ENCODE measurements at places on chromosomes 16 and 17.

- DNase-seq, result no peak
These were observed 104.7 kb downstream of the MRM1 start for GRCh38 chr17:36705874-36706731.

- no peak for DNase-seq
These were observed 29.6 kb downstream of the RCVRN start for GRCh38 chr17:9875441-9875840.

DNA sequence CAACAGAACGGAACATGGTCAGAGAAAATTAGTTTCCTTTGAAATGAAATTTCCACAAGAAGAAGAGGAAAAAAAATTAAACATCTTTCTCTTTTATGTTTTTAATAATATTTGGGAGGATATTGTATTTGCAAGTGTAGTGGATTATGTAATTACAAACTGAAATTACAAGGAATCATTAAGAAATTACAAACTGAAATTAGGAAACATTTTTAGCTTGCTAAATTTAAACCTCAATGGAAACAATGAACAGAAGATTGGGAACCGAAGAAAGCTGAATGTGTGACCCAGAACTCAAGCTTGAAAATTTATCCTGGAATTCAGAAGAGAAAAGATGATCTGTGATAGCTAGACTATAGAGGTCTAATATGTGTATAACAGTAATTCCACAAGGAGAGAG, 4.4 kb upstream of the PIK3R5 start:
- no peak for DNase-seq

- no peak for DNase-seq
These were observed 7.2 kb downstream of the USP7 start for GRCh38 chr16:8956265-8957062.

- no peak for DNase-seq
These were observed 353.9 kb upstream of the C16orf82 start for GRCh38 chr16:26712876-26713275.

- DNase-seq, result no peak
These were observed 423 bp upstream of the ASGR2 start for GRCh38 chr17:7114875-7115614.

DNA sequence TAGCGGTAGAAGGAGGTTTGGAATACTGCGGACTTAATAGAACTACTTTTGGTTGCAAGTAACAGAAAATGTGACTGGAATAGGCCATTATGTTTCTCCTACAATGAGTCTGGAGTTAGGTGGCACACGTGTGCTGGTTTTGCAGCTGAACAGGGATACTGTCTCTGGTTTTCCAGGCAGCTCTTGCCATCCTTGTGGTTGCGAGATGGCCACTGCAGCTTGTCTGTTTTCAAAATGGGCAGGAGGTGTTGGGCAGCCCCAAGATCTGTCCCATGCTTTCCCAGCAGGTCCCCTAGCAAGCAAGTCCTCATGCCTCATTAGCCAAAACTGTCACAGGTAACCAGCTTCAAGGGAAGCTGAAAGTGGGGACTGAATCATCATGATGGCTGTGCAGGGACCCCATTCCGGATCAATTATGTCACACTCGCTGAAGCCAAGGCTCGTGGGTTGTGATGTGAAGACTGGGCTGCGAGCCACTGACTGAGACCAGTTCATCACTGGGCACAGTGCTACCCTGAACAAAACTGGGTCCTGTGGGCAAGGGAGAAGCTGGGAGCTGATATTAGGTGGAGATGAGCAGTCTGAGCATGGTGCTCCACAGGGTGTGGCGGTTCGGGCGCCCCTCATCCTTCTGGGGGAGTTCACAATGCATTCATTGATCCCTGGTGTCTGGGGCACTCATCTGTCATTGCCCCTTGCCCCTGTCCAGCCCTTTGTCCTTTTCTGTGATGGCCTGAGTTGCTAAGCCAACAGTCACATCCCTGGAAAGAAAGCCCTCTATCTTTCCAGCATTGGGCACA, 82.1 kb downstream of the KSR1 start:
- DNase-seq, result no peak

Measured in esophagus squamous epithelium (tissue), 5 donors.